ENCODE measurements at places on chromosomes 11 and 22. TPM values are rescaled to one million over a fixed set of nuclear protein-coding genes. Genes with fewer than 3 reads are reported as not detected.

- no peak overlapping the region for H3K27ac ChIP-seq
- H3K36me3 ChIP-seq: no peaks in the 10 kb centered on the region
- H3K27me3 ChIP-seq: no peaks in the 10 kb centered on the region
- no peaks in the 10 kb centered on the region for H3K4me1 ChIP-seq
Observed at GRCh38 chr11:84471501-84471900, 1155.6 kb downstream of the DLG2 start.

GRCh38 chr11:82802710-82803109, 69.0 kb upstream of the FAM181B start:
- no peaks in the 10 kb centered on the region for H3K36me3 ChIP-seq
- H3K27ac ChIP-seq: no peak overlapping the region
- no peaks in the 10 kb centered on the region for H3K4me1 ChIP-seq

- H3K36me3 ChIP-seq: no peaks in the 10 kb centered on the region
- H3K4me1 ChIP-seq: no peaks in the 10 kb centered on the region
- H3K4me3 ChIP-seq: no peak overlapping the region
Observed at GRCh38 chr22:47299211-47299862, 536.9 kb downstream of the TBC1D22A start.

DNA sequence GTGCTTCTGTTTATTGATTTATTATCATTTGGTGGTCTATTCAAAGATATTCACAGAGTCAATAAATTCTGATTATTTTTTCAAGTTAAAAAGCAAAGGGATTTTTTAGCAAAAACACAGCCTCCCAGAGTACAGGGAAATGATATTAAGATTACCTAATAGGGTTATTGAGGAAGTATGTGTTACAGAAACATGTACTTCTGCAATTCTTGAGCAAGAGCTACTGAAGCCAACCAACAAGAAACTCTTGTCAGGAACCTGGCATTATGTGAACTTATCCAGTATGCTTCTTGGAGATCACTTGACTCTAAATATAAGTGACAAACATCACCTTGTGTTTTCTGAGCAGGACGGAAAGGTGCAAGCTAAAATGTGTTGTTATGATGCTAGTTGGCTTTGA, 42.0 kb upstream of the CARD18 start:
- H3K4me3 ChIP-seq: no peak overlapping the region
- H3K27me3 ChIP-seq: peaks cover 10% of the 10 kb centered on the region
- H3K27ac ChIP-seq: no peak overlapping the region
- no peak for DNase-seq
- no peaks in the 10 kb centered on the region for H3K4me1 ChIP-seq

- no peaks in the 10 kb centered on the region for H3K4me1 ChIP-seq
- H3K27me3 ChIP-seq: peaks cover 10% of the 10 kb centered on the region
- no peak overlapping the region for H3K4me3 ChIP-seq
- no peak for DNase-seq
Observed at GRCh38 chr11:110147962-110148709, 54.9 kb downstream of the ZC3H12C start.

DNA sequence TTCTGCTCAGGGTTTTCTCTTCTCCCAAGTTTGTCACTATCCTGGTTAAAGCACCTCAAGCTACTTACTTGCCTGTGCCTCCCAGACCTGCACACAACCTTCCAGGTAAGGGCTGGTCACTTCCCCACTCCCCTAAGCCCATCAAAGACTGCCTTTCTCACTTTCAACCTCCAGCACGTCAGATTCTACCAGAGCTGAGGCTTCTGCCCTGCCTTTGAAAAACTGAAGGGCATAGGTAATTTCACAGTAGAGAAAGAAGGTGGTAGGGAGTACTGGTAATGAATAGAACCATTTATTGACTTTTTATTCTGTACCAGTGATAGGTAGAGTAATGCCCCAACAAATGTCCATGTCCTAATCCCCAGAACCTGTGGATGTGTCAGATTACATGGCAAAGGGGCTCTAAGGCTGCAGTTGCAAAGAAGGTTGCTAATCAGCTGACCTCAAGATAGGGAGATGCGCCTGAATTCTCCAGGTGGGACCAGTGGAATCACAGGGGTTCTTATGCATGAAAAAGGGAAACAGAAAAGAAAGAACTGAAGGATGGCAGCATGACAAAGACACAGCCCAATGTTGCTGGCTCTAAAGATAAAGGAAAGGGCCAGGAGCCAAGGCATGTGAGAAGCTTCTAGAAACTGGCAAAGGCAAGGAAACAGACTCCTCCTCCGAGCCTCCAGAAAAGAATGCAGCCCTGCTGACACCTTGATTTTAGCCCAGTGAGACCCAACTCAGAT, 89.0 kb downstream of the SLC1A2 start:
- no peak overlapping the region for H3K4me3 ChIP-seq
- peaks cover 48% of the 10 kb centered on the region for H3K4me1 ChIP-seq
- no peaks in the 10 kb centered on the region for H3K27me3 ChIP-seq
- H3K27ac ChIP-seq: peak overlapping the region; percentile 51

GRCh38 chr11:132821014-132821413, 711.3 kb downstream of the OPCML start:
- no peak overlapping the region for H3K4me3 ChIP-seq
- DNase-seq: no peak
- no peak overlapping the region for H3K27ac ChIP-seq
- H3K36me3 ChIP-seq: no peaks in the 10 kb centered on the region
- H3K27me3 ChIP-seq: peaks cover 3% of the 10 kb centered on the region
- H3K4me1 ChIP-seq: no peaks in the 10 kb centered on the region

- no peaks in the 10 kb centered on the region for H3K27me3 ChIP-seq
- peaks cover 1% of the 10 kb centered on the region for H3K36me3 ChIP-seq
Observed at GRCh38 chr11:86043765-86044503, 24.9 kb downstream of the PICALM start.

- H3K27ac ChIP-seq: no peak overlapping the region
- peaks cover 36% of the 10 kb centered on the region for H3K27me3 ChIP-seq
- no peaks in the 10 kb centered on the region for H3K4me1 ChIP-seq
- no peaks in the 10 kb centered on the region for H3K36me3 ChIP-seq
- H3K4me3 ChIP-seq: no peak overlapping the region
Observed at GRCh38 chr22:50606946-50607658, 6.5 kb downstream of the MAPK8IP2 start.

- no peak overlapping the region for H3K4me3 ChIP-seq
- no peak overlapping the region for H3K27ac ChIP-seq
- no peaks in the 10 kb centered on the region for H3K36me3 ChIP-seq
- H3K27me3 ChIP-seq: peaks cover 17% of the 10 kb centered on the region
Observed at GRCh38 chr11:45405916-45406670, 120.0 kb upstream of the SYT13 start.

DNA sequence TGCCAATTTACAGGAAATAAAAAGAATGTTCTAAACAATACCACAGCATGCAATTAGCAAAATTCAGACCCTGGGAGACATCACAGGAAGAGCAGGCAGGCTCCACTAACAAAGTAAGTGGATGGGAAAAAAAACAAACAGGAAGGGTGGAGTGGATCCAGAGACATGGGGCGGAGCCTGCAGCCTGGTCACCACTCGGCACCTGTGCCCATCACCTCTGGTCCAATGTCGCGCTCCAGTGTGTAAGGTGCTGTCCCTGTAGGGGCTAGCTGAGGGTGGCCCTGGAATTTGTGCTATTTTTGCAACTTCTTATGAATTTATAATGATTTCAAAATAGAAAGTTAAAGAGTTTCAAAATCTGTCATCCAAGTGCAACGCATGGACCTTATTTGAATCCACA, 11.0 kb upstream of the MOB2 start:
- DNase-seq: no peak
- H3K4me1 ChIP-seq: peaks cover 55% of the 10 kb centered on the region
- H3K27me3 ChIP-seq: no peaks in the 10 kb centered on the region
- H3K4me3 ChIP-seq: no peak overlapping the region
- peaks cover 14% of the 10 kb centered on the region for H3K36me3 ChIP-seq
- H3K27ac ChIP-seq: no peak overlapping the region

DNA sequence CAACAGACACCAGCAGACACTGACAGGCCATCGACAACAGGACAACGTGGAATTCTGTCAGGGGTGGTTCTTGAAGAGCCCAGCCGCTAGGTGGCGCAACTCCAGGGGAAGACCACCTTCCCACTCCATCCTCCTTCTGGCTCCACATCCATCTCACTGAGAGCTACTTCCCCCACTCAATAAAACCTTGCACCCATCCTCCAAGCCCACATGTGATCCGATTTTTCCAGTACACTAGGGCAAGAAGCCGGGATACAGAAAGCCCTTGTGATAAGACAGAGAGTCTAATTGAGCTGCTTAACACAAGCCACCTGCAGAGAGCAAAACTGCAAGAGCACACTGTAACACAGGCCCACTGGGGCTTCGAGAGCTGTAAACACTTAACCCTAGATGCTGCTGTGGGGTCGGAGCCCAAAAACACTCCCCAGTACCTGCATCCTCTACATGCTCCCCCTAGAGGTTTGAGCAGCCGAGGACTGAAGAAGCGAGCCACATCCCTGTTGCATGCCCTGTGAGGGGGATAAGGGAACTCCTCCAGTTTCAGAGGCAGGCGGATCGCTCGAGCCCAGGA, 11.5 kb upstream of the RAB39A start:
- no peaks in the 10 kb centered on the region for H3K36me3 ChIP-seq
- H3K27ac ChIP-seq: no peak overlapping the region
- no peak overlapping the region for H3K4me3 ChIP-seq

DNA sequence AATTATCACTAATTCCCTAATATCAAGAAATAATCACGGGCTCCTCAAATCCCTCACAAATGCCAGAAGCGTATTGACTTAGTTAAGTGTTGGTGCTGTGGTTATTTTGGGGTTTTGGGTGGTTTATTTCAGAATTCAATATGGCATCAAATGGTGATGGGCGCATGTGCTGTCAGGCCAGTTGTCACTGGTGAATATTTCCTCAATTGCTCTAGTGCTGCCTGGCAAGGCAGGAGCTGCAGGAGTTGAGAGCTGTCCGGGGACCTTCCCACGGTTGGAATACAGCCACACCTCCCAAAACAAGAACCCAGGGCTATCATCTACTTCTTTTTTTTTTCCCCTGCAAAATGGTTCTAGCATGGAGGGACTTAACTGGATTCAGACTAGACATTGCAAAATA, 10.3 kb downstream of the IGLL5 start:
- H3K4me3 ChIP-seq: no peak overlapping the region
- DNase-seq: no peak
- H3K27ac ChIP-seq: no peak overlapping the region

DNA sequence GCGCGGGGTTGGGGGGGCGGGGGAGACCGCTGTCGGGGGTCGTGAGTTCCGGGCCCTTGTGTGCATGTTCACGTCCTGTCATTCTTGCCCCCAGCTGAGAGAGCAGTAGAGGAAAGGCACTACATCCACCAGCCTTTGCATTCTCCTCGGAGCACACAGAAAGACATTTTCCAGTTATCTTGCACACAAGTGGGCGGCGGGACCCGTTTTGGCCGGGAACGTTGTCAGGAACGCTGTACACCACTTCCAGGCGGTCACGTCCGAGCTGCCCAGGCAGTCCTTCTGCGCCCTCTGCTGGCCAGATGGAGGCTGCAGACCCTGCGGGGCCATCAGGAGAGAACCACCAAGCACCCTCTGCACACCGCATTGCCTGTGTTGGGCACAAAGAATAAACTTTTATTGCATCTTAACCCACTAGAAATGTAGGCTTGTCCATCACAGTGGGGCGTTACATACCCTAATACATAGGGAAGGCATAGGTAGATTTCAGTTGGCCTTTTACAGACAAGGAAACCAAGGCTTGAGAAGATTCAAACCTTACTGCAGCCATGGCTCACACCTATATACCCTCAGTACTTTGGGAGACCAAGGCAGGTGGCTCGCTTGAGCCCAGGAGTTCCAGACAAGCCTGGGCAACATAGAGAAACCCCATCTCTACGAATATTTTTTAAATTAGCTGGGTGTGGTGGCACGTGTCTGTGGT, 2.8 kb upstream of the CDKN1C start:
- peak; percentile 93 for DNase-seq
- no peak overlapping the region for H3K27ac ChIP-seq

GRCh38 chr11:116211147-116211546, 561.6 kb downstream of the BUD13 start:
- no peak overlapping the region for H3K27ac ChIP-seq
- DNase-seq: no peak
- H3K36me3 ChIP-seq: no peaks in the 10 kb centered on the region
- no peaks in the 10 kb centered on the region for H3K4me1 ChIP-seq

GRCh38 chr11:103358251-103358650, 249.0 kb downstream of the DYNC2H1 start:
- no peak for DNase-seq
- H3K27ac ChIP-seq: no peak overlapping the region
- no peaks in the 10 kb centered on the region for H3K4me1 ChIP-seq
- H3K4me3 ChIP-seq: no peak overlapping the region
- H3K27me3 ChIP-seq: no peaks in the 10 kb centered on the region
- H3K36me3 ChIP-seq: no peaks in the 10 kb centered on the region

DNA sequence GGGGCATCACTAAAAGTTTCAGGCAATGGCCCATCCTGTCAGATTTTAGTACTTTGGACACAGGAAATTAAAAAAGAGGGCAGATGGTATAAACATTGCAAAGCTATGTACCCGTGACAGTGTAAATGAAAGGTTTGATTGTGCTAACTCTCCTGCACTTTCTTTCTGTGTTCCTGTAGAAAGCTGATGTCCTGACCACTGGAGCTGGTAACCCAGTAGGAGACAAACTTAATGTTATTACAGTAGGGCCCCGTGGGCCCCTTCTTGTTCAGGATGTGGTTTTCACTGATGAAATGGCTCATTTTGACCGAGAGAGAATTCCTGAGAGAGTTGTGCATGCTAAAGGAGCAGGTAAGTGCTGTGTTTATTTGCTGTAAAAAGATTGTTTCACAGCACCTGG, 10.3 kb downstream of the CAT start:
- H3K27ac ChIP-seq: no peak overlapping the region
- H3K27me3 ChIP-seq: no peaks in the 10 kb centered on the region
- H3K4me1 ChIP-seq: peaks cover 21% of the 10 kb centered on the region

DNA sequence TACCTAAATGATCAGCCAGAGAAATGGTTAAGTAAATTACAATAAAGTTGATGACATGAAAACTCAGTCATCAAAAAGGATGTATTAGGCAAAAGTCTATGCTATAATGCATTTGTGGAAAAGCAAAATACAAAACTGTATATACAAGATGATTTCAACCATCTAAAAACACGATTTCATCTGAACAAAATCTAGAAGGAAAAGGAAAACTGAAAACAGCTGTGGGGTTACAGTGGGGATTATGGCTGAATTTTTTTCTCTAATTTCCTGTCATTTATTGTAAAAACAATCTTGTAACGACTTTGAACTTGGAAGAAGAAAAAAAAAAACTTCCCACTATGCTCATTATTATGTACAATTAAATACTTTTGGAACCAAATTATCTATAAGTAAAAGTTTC, 30.3 kb downstream of the CHEK2 start:
- no peak overlapping the region for H3K4me3 ChIP-seq
- H3K27me3 ChIP-seq: no peaks in the 10 kb centered on the region
- no peak overlapping the region for H3K27ac ChIP-seq
- DNase-seq: no peak
- H3K4me1 ChIP-seq: peaks cover 10% of the 10 kb centered on the region

TRIM34 gene
- total RNA-seq: 12.8 TPM

OR4A16 gene
- not detected for total RNA-seq

PTS gene
- 39.0 TPM for total RNA-seq

NF2 gene
- total RNA-seq: 29.8 TPM

C11orf24 gene
- 28.5 TPM for total RNA-seq

ZNF202 gene
- total RNA-seq: 5.9 TPM

TSPAN18 gene
- total RNA-seq: 7.3 TPM

LRP4 gene
- total RNA-seq: 0.52 TPM
